ENCODE measurements at places on chromosomes 3 and 15.

- no peak for DNase-seq
Observed at GRCh38 chr3:194275721-194276120, 75.4 kb downstream of the CPN2 start.

GRCh38 chr3:61371123-61371522 is 119.9 kb upstream of the FHIT start:
- no peak for DNase-seq

DNA sequence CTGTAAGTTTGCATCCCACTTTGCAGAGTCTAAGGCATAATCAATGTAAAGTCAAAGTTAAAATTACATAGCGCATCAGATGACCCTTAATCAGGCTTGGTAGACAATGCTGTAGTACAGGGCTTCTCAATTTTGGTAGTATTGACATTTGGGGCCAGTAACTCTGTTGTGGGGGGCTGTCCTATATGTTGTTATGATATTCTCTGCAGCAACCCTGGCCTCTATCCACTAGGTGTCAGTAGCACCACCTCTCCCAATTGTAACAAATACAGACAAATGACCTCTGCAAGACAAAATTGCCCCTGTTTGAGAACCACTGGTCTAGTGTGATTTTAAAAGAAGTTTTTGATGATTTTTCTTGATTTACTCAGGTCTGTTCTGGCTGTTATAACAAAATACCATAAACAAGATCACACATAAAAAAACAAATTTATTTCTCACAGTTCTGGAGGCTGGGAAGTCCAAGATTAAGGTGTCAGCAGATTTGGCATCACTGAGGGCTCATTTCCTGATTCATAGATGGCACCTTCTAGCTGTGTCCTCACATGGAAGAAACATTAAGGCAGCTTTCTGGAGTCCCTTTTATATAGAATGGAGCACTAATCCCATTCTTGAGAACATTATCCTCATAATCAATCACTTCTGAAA is 37.6 kb upstream of the SLC9A9 start:
- DNase-seq, result peak; percentile 16

DNA sequence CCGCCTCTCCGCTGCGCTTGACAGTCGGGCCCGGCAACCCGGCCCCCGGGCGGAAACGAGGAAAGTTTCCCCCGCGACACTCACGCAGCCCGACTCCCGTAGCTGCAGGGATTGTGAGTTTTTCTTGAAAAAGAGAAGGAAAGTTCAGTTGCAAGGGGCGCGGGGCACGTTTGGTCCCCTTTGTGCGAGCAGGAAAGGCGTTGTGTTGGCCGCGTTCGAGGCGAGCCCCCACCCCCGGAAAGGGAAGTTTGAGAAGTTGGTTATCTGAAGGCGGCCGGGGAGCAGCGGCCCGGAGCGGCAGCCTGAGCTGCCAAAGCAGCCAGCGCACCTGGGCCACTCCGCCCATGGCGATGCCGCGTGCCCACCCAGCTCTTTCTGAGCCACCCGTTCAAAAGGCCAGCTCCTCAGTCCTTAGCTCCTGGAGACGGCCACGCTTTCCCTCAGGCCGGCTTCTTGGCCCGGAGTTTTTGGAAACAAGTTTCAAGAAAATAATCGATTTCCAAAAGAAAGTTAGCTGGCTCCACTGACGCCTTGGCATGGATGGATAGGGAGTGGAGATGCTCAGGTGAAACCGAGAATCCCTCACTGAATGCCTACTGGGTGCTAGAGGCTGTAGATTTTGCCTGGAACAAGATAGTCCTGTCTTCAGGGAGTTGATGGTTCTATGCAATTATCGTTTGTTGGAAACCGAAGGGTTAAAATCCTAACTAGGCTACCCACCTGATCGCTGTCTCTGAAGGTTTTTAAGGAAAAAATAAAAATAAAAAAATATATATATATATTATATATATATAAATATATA is 832 bp downstream of the TGFBR2 start:
- DNase-seq, result peak; percentile 68

GRCh38 chr3:73557986-73558726 is 66.6 kb downstream of the PDZRN3 start:
- DNase-seq, result no peak

GRCh38 chr15:25717457-25718168 is 145.5 kb downstream of the ATP10A start:
- DNase-seq, result no peak

DNA sequence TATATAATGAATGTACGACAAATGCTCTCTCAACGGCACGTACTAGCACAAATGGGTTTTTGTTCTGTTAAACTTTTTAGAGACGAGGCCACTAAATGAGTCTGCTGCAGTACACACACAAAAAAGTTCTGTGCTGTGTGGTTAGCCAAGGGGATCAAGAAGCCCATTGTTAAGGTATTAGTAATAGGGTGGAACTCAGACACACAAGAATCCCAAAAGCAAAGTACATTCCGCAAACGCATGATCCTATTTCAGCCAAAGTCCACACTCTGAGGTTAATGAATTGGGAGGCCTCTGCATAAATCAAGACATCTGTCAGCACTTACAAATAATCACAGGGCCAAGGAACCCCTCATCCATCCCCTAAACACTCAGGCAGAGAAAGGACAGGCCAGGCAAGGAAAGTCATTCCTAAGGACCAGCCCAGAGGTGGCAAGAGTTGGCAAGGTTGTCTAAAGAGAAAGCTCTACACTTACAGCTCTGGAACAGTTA is 12.1 kb downstream of the OSBPL10 start:
- no peak for DNase-seq

GRCh38 chr15:87365186-87365585 is 891.4 kb downstream of the NTRK3 start:
- DNase-seq, result no peak

DNA sequence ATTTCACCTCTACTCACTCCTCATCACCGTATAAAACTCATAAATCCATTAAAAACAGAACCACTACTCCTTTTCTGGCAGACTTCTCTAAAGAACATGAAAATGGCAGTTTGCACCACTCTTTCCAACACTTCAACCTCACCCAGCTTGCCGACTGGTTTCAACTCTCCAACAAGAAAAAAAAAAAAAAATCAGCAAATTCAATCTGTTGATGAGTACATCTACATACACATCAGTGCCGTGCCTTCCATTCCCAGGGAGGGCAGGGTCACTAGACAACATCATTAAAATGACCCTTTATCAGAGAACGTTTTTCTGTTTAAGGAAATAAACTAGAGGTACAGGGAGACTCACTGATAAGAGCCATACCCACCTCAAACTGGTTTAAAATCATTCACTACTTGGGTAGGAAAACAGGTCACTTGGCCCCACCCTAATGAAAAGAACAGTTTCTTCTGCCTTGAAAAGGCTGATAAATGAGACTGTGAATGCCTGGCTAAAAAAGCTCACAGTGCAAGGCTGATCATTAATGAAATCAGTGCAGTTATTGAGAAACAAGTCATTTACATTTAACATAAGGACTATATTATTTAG is 6.0 kb downstream of the ANXA2 start:
- no peak for DNase-seq

GRCh38 chr3:48446043-48446424 is 503 bp upstream of the ATRIP start:
- DNase-seq, result no peak

DNA sequence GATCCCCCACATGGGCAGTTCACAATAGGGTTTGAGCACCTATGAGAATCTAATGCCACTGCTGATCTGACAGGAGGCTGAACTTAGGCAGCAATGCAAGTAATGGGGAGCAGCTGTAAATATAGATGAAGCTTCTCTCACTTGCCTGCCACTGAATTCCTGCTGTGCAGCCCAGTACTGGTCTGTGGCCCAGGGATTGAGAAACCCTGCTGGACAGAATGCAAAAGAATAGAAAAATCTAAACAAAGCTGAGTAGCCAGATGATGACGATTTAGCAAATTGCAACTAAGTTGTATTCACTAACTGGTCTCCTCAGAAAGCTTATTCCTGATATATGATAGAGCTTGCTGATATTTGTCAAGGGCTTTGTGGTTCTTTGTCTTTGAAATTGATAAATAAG is 34.3 kb upstream of the APH1B start:
- DNase-seq, result no peak

DNA sequence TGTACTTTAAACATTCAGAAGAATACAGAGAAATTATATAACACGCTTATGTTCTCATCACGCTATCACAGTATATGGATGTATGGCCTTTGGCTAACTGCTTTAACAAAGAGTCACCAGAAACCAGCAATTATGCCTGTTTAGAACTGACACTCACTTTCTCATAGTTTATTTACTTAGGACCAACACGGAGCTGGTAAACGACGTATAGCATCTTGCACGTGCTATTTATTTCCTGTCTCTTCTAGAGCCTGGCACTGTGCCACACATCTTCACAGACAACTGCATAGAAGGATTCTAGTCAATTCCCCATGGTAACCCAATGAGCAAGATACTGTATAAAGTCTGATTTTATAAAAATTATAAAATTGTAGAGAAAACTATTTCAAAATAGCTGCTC is 43.6 kb downstream of the TBC1D2B start:
- peak; percentile 75 for DNase-seq

- no peak for DNase-seq
Observed at GRCh38 chr3:74149466-74149865, 465.0 kb downstream of the CNTN3 start.

GRCh38 chr3:105729667-105730066 is 139.1 kb downstream of the CBLB start:
- DNase-seq, result no peak

- DNase-seq, result no peak
Observed at GRCh38 chr3:24096695-24097290, 151.7 kb downstream of the NR1D2 start.

DNA sequence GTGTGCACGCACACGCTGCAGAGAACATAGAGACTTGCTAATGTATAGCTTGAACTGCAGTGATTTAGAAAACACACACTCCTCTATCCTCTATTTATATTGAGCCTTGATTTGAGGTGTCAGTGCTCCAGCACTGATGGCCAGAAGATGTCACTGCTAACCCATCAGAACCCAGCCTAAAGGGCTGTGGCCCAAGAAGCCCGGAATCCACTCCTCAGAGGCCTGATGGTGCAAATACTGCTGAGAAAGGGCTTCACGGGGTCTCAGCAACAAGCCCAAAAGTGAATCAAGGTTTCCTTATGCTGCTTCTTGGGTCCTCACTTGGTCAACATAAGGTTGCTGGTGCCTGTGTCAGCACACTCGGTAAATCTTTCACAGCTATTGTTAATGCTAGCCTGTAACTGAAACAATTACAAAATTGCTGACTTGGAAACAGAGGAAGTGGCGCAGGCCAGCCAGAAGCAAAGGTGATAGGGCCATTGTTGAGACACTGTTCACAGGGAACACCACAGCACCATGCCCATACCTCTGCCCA is 60.3 kb downstream of the HEG1 start:
- peak; percentile 32 for DNase-seq

GRCh38 chr15:77578641-77579372 is 53.9 kb downstream of the LINGO1 start:
- no peak for DNase-seq

- no peak for DNase-seq
Observed at GRCh38 chr3:62589078-62589477, 215.7 kb upstream of the FEZF2 start.

DNA sequence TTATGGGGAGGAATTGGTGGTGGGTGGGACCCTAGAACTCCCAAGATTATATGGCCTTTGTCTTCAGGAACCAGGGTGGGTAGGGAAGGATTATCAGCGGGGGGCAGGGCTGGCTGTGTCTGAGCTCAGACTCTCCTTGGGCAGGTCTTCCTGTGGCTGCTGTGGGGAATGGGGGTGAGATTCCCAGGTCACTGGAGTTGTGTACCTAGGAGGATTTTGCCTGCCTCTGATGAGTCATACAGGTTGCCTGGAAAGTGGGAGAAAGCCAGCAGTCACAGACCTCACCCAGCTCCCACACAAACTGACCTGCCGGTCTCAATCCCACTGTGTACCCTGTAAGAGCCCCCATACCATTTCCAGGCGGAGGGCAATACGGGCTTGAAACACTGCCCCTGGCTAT is 209.9 kb upstream of the CNTN3 start:
- DNase-seq, result no peak

DNA sequence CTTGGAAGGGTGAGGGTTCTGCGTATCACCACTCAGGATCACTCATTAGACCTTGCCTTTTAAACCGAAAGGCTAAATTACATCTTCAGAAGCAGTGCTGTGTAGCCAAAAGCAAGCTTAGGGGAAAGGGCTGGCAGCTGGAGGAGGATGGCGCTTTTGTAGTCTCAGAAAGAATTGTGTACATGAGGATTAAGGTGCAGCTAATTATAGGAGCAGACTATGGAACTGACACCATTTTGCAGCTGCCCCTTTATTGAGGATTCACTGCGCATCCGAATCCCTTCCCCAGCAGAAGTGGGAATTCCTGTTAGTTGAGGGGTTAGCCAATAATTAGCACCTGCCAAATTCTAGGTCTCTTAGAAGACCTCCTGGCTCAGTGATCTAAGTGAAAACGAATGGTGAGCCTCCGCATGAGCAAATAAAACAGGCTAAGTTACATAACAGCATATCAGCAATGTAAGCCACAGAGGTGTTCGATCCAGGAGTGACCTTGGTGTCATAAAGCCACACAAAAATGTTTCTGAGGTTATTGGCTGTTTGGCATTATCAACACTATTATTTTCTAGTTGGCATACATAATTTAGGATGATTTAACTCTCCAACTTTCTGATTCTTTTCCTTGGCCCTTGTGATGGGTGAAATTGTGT is 42.6 kb upstream of the SEMA6D start:
- no peak for DNase-seq

- no peak for DNase-seq
Observed at GRCh38 chr3:10518506-10519150, 13.2 kb upstream of the ATP2B2 start.
